ENCODE measurements at places on chromosomes 16 and 17. TPM values are rescaled to one million over a fixed set of nuclear protein-coding genes. Genes with fewer than 3 reads are reported as not detected.

Gene KRT39
- not detected for polyA plus RNA-seq

Gene KRTAP2-2
- polyA plus RNA-seq, result not detected

GRCh38 chr17:78341559-78342448 is 18.1 kb downstream of the SOCS3 start:
- peaks cover 23% of the 10 kb centered on the region for H3K4me1 ChIP-seq
- DNase-seq, result peak; percentile 66
- H3K27me3 ChIP-seq, result no peaks in the 10 kb centered on the region
- no peaks in the 10 kb centered on the region for H3K36me3 ChIP-seq

DNA sequence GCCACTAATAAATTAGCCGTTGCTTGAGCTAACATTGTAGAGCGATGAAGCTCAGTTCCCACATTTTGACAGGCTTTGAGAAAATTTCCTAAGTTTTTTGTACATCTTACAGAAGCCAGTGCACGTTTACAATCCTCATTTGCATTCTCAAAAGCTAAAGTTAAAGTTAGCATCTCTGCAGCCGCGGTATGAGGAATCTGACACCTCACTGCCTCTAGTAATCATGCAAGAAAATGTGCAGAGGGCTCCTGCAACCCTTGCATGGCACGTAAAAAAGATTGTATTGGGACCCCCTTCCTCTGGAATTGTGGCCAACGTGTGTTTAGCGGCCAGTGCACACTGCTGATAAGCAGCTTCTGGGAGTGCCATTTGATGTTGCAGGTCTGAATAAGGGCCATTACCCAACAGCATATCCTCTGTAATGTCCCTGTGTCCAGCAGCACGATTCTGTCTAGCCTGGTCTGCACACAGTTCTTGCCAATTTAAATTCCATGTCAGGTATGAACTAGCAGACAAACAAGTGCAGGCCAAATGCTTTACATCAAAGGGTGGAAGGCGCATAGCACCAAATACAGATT is 12.4 kb upstream of the ZNF689 start:
- DNase-seq, result no peak
- no peak overlapping the region for H3K4me3 ChIP-seq

DNA sequence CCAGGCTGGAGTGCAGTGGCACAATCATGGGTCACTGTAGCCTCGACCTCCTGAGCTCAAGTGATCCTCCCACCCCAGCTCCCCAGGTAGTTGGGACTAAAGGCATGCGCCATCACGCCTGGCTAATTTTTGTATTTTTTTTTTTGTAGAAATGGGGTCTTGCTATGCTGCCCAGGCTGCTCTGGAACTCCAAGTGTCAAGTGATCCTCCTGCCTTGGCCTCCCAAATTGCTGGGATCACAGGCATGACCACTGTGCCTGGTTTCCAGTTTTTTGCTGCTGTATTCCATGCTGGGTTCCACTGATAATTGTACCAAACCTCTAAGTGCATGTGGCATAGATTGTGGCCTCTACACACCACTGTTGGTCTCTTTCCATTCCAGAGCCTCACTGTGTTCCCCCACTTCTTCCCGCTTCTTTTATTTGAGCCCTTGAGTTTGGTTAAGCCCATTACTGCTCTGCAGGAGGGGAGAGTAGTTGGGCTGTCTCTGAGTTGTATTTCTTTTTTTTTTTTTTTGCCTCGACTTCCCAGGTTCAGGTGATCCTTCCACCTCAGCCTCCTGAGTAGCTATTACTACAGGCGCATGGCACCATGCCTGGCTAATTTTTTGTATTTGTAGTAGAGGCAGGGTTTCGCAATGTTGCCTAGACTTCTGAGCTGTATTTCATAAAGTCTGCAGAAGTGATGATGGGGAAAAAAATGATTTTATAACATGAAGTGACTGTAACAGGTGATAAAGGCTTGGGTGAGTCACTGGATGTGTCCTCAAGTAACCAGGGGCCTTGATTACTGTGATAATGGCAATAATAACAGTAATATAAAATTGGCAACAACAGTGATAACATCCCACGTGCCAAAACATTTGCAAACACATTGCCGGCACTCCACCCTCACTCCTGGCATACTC is 30.0 kb downstream of the EEF2K start:
- no peaks in the 10 kb centered on the region for H3K36me3 ChIP-seq
- no peak overlapping the region for H3K4me3 ChIP-seq
- no peak for DNase-seq
- H3K4me1 ChIP-seq, result peaks cover 7% of the 10 kb centered on the region

All from testis (tissue), 5 donors.